ENCODE measurements at places on chromosomes 3 and 15.

GRCh38 chr3:182596676-182597410, 196.5 kb upstream of the ATP11B start:
- DNase-seq = no peak

DNA sequence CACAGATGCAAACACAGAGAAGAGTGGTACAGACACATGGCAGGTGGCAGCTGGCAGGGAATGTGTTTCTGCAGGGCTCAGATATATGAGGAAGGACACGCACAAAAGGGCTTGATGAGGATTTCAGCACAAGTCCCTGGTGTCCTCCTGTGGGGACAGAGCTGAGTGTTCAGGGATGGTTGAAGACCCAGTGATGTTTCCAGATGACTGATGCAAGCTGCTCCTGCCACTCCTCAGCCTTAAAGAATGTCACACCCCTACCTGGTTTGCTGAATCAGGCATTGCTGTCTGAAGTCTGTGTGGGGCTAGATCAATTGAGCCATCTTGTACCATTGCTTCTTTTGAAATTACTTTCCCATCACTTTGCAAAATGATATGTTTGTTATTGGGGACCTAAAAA, 40.2 kb downstream of the TNFAIP8L3 start:
- no peak for DNase-seq

- peak; percentile 89 for DNase-seq
Measured at GRCh38 chr15:72474912-72475628, 940 bp downstream of the ARIH1 start.

DNA sequence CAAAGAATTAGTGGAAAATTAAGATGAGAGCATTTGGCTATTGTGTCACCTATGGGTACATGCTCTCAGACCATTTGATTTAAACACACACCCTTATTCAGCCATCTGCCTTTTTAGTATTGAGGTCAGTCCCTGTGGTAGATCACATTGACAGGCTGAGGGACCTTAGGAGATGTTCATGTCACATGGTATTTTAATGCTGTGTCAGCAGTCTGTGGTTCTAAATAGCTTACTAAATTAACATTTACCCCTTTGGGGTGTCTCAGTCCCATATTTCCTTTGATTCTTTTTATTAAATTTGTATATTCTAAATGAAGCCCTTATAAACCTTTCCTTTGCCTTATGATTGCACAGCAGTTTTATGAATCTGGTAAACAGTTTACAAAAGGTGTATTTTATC, 2.3 kb downstream of the RBM5 start:
- DNase-seq = no peak

DNA sequence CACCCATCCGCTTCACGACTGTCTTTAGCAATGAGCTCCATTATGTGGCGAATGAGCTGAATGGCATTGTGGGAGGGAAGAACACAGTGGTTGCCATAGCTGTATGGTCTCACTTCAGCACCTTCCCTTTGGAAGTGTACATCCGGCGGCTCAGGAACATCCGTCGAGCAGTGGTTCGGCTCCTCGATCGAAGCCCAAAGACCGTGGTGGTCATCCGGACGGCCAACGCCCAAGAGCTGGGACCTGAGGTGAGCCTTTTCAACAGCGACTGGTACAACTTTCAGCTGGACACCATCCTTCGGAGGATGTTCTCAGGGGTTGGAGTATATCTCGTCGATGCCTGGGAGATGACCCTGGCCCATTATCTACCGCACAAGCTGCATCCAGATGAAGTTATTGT, 27.8 kb upstream of the NFKBIZ start:
- no peak for DNase-seq

DNA sequence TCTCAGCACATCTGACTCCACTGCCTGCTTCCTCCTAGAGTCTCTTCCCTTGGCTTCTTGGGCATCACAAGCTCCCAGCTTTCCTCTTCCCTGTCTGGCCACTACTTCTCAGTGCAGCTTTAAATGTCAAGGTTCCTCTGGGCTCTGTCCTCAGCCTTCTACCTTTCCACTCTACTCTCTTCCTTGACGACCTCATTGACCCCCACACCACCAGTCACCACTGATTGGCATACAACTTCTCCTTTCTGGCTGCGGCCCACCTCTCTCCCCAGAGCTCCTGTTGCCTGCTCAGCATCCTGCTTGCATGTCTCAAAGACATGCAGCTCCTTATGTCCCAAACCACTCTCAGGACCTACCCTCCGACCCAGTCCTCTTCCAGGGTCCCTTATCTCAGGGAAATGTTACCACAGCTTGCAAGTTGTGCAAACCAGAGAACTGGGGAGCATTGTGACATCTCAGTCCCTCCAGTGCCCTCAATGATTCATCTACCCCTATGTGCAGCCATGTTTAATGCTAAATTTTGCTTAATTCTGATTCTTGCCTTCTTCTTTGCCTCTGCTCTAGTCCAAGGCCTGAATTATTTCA, 49.9 kb downstream of the TRPM1 start:
- no peak for DNase-seq

- no peak for DNase-seq
Measured at GRCh38 chr3:88926221-88926620, 181.2 kb upstream of the EPHA3 start.

GRCh38 chr3:40262331-40262730, 47.2 kb upstream of the EIF1B start:
- DNase-seq = no peak

- no peak for DNase-seq
Measured at GRCh38 chr15:43702701-43703424, 9.2 kb downstream of the CKMT1A start.

DNA sequence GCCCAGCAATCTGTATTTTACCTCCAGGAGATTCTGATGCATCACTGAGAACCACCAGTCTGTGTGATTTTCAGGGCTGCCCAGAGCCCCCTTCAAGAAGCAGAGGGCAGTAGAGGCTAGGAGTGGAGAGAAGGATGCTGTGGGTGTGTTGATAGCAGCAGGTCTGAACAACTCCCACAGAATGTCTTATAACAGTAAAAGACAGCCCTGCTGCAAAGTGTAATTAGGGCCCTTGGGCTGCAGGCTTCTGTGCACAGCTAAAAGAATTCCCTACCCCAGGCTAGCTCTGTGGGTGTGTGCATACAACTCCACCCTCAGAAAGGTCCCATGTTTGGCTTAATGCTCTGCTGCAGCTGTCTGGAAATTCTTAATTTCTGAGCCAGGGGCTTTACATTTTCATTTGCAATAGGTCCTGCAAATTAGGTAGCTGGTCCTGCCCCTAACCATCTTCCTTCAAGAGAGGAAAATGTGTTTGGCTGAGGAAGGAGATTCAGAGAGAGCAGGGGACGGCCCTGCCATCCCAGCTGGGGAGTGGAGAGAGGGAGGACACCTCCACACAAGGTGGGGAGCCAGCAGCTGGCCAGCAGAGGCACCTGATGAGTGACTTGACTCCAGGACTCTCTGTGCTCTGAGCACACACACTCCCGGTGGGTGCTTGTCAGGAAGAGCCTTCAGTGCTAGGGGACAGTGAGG, 43.2 kb upstream of the RAB6B start:
- DNase-seq = no peak

GRCh38 chr3:170499562-170500156, 81.0 kb downstream of the CLDN11 start:
- DNase-seq = peak; percentile 63

GRCh38 chr3:153976891-153977554, 144.2 kb upstream of the ARHGEF26 start:
- no peak for DNase-seq

DNA sequence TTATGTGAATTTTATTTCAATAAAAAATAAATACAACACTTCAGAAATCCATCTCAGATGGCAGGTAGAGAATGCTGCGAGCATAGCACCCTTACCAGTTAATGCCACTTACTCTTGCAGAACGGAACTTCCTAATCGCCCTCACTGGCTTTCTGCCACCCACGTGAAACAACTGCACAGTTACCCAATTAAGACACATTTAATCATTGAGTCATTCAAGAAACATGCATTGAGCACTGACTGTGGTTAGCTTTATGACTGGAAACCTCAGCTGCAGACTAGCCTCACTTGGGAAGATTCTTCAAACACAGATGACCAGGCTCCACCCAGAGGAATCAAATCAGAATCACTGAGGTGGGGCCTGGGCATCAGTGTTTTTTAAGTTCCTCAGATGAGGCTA, 5.6 kb upstream of the MFGE8 start:
- DNase-seq = no peak

- no peak for DNase-seq
Measured at GRCh38 chr3:13966302-13966701, 86.4 kb upstream of the WNT7A start.

GRCh38 chr3:9760779-9761505, 8.8 kb downstream of the CAMK1 start:
- DNase-seq = no peak

DNA sequence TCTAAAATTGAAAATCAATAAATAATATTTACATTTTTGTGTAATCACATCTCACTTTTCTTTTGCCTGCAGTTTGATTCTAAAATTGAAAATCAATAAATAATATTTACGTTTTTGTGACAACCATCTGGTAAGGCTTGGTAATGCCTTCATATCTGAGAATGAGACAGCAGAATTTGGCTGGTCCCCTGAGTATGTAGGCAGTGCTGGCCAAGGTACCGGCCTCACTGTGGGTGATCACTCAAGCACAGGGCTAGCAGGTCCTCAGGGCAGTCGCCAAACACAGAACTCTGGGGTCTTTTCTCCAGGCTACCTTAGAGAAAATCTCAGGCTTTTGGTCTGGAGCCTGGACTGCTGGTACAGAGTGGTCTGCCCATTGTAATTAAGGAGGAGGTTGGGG, 26.2 kb downstream of the RTP3 start:
- no peak for DNase-seq

DNA sequence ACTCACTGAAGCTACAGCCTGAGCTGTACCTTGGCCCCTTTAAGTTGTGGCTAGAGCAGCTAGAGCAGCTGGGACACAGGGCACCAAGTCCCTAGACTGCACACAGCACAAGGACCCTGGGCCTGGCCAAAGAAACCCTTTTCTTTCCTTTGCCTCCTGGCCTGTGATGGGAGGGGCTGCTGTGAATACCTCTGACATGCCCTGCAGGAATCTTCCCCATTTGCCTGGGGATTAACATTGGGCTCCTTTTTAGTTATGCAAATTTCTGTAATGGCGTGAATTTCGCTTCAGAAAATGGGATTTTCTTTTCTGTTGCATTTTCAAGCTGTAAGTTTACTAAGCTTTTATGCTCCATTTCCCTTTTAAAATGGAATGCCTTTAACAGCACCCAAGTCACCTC, 611.2 kb upstream of the ARPP21 start:
- DNase-seq = no peak

DNA sequence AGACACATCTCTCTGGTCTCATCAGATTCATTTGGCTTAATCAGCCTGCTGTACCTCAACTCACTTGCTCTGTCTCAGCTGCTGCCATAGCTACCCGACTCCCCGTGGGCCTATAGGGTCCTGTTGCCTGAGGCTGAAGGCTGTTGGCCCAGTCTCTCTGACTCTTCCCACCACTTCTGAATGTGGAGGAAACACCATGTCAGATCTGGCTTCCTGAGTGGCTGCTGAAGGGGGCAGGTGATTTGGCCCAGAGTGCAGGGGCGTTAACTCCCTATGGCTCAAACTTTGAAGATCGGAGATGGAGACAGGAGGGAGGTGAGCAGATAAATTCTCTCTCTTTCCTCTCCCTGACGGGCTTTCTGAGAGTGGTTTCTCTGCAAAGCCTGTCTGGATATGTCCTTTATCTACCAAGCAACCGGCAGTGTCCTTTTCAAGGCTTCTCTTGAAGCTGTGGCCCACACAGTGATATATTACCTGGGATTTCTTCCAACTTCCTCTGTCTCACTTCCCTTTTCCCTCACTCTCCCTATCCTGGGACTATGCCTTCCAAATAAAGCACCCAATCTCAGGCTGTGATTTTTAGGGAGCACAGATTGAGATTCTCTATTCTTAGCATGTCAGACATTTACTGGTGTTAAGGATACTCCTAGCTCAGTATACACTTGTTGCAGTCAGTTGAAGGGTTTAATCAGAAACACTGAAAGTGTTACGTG, 334.9 kb upstream of the TBC1D5 start:
- no peak for DNase-seq

DNA sequence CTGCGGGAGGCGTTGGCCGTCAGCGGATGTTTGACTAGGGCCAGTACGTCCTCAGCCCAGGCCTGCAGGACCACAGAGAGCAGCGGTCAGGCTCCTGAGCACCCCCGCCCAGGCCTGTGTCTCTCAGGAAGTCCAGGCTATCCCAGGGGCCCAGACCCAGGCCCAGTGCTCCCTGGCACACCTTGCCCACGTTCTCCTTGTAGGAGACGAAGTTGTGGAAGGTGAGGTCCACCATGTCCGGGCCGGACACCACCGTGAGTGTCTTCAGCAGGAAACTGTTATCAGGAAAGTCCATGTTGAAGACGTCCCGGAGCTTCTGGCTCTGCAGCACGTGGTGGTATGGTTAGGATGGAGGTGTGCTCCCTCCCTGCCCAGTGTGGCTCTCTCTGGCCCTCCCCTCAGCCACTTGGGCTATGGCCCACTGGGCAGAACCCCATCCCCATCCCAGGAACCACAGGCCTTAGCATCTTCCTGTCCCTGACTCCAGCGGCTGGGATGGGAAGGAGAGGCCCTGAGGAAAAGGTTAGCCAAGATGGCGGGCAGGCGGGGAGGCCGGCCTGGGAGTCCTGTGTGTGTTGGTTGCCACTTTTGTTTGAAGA, 5.3 kb downstream of the PLCB2 start:
- no peak for DNase-seq

- no peak for DNase-seq
Measured at GRCh38 chr15:85356276-85356675, 24.1 kb upstream of the AKAP13 start.

DNA sequence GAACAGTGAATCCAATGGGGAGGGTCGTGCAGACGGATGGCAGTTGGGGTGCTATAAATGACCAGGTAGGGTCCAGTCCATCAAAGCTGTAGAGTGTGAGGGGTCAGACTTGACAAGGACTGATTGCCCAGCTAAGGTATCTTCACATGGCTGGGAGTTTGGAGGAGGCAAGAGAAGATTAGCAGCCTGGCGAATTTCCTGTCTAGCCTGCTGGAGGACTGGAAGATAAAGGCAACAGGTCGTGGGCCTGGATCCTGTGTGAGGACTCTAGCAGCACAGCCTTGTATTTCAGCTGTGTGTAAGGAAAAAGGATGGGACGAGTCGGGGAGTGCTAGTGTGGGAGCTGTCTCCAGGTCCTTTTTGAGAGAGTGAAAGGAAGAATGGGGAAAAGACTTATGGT, 17.6 kb downstream of the CCR5AS start:
- no peak for DNase-seq

- DNase-seq = no peak
Measured at GRCh38 chr15:70047386-70048197, 50.1 kb downstream of the TLE3 start.

DNA sequence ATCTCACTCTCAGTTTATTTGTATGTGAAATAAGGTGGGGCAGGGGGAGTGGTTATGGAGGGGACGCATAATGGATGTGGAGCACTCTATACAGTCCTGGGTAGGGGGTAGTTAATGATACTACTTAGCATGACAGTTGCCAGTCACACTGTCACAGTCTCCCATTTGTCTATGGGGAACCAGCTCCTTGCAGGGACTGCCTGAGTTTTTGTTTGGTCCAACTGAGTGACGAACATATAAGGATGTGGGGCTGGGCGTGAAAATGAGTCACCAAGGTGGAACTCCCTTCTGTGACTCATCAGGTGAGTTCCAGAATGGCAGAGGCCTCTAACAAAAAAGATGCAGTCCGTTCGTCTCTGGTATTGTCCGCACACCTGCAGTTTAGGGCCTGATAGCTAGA, 235.3 kb upstream of the ST8SIA2 start:
- DNase-seq = no peak

GRCh38 chr3:101643861-101644613, 32.9 kb downstream of the ZBTB11 start:
- no peak for DNase-seq
